ENCODE measurements at places on chromosomes 5 and 9.

DNA sequence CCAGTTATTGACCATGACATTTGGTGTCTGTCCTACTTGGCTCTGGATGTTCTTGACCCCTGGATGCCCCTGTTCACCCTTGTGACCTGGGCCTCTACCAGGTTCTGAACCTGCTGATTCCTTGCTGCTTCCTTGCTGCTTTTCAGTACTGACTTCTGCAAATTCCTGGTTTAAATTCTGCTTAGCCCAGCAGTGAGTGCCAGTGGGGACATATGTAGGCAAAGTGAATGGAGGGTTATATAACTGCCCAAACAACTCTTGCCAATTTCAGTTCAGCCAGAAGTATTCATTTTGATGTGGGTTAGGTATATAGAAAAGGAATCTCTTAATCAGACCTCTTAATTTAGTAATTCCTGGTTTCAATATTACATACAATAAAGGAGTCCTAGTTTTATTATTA lies 220.6 kb downstream of the TAF11L14 start:
- no peak for DNase-seq

DNA sequence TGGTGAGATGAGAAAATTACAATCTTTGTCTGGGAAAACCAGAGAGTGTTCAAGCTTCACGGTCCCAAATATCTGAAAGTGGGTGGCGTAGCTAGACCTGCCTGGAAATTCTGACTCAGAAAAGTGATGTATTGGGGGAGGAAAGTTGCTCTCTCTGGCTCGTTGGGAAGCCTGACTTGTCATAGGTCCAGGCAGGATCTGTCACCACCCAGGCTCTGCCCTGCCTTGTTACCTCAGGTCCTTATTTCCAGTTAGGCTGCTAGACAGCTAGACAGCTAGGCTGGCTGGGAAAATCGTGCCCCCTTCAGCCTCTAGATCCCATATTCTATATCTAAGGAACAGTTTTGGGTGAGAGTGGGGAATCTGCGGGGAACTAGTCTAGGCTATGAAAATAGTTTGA lies 41.0 kb upstream of the HCN1 start:
- no peak for DNase-seq

- DNase-seq = no peak
Measured at GRCh38 chr9:7368410-7369292, 430.9 kb downstream of the DMAC1 start.

DNA sequence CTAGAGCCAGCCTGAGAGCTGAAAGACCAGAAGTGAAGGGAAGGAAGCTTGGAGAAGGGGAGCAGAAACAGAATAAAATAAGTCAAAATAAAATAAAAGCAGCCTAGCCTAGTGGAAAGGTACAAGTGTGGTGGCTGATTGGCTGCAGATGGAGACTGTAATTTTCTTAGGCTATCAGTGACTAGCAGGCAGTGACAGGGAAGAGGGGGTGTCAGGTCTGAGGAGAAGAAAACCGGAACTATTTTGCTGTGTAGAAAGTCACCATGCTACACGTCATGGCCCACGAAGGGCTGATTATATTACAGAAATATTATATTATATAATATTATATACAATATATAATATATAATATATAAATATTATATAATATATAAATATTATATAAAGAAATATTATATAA lies 98.1 kb upstream of the TAF11L2 start:
- no peak for DNase-seq

DNA sequence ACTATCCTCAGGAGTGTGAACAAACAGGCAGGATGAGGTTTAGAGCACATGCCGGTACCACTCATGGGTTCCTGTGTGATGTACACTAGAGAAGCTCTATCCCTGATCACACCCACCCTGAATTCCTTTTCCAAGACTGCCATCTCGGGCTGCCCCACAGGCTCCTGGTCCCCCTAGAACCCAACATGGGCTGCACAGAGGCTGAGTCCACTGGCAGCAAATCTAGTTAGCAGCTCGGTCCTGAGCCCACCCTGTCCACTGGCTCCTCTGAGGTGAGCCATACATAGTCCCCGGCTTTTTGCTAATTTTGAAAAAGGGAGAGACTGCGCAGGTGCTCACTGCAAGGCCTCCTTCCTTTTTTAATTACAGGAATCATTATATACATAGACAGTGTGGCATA lies 227.0 kb downstream of the FSTL4 start:
- no peak for DNase-seq

- no peak for DNase-seq
Measured at GRCh38 chr5:14199902-14200301, 56.8 kb downstream of the TRIO start.

- no peak for DNase-seq
Measured at GRCh38 chr5:57117596-57117995, 56.3 kb upstream of the GPBP1 start.

DNA sequence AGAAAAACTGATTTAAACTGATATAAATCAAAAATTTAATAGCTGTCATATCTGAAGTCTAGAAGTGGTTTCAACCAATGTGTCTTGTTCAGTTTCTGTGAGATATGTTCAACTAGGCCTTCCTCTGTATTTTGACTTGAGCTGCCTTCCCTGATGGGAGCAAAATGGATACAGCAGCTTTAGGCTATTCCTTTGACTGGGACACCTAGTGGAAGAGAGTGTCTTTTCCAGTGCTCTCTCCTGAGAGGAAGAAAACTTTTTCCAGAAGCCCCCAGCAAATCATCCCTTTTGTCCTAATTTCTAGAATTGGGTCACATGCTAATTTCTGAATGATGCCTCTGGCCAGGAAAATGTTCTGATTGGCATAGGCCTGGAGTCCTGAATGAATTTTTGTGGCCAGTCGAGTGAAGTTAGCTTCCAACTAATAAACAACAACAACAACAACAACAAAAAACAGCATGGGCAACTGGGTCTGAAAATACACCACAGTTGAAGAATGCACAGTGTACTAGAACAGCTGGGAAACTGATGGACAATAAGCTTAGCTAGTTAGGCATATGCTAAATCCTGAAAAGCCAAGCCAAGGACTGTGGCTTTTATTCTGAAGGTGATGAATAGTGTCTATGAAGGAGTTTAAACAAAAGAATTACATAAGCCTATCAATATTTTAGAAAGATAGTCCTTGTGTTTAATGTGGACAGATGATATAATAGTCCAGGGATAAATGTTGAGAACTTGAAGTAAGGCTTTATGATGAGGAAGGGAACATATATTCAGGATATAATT lies 125.7 kb downstream of the FBN2 start:
- no peak for DNase-seq

- no peak for DNase-seq
Measured at GRCh38 chr5:170488570-170488969, 15.2 kb upstream of the KCNIP1 start.

GRCh38 chr5:149172261-149172660 lies 31.0 kb downstream of the ABLIM3 start:
- no peak for DNase-seq

DNA sequence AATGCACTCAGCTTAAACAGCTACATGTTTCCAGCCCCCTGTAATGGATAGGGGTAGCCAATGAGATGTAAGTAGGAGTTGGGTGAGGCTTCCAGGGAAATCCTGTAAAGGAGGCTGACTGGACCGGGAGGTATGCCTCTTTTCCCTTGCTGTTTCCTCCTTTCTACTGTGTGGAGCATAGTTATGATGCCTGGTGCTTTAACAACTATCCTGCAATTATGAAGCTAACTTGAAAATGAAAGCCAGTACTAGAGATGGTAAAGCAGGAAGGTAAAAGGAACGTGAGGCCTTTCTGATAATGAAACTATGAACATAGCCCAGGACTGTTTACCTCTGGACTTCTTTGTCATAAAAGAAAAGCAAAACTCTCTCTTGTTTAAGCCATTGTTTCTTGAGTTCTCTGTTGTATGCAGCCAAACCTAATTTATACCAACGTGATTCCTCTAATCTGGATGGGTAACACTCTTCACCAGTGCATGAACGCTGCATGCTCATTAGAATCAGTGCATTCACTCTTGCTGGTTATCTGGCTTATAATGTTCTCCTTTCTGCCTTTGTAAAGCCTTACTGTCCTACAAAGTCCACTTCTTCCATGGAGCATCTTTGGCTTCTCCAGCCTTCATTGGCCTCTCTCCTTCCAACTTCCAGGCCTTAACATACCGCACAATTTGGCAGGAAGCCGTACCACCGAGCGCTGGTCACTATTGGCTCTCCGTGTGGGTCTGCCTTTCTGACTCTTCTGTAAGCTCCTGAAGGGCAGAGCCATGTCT lies 8.3 kb upstream of the ARHGEF28 start:
- no peak for DNase-seq

DNA sequence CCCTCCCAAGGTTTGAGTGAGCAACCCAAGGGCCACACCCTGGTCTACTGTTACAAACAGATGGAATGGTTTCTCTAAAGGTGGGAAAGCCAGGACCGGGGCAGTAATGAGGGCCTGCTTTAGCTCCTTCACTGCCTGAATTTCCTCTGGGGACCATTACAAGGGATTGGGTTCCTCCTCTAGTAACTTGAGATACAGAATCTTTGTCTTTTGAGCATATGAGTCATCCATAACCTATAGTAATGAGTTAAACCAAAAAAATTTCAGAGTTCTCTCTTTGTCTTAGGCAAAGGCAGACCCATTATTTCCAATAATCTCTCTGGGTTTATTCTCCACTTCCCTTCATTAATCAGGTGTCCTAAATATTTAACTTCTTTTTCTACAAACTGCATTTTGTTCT lies 618.8 kb downstream of the HINT1 start:
- DNase-seq = no peak

DNA sequence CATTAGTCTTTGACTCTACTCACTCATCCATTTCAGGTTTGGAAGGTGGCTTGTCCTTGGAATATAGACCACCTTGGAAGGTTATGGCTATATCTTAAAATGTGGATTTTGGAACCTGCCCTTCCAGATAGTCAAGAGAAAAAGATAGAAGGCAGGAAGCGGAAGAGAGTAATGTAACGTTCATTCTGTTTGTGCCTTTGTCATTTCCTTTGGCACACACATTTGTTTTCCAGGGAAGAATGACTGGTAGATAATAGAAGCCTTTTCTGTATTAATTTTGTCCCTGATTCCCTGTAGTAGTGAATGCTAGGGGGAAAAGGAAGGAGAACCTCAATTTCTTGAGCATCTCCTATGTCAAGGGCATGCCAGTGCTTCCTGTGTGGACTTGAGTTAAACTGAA lies 54.7 kb downstream of the PPIC start:
- no peak for DNase-seq

- no peak for DNase-seq
Measured at GRCh38 chr9:131657456-131657855, 82.4 kb downstream of the RAPGEF1 start.

GRCh38 chr5:62155988-62156387 lies 150.0 kb upstream of the KIF2A start:
- no peak for DNase-seq

- no peak for DNase-seq
Measured at GRCh38 chr5:174300118-174300940, 254.8 kb downstream of the NSG2 start.

DNA sequence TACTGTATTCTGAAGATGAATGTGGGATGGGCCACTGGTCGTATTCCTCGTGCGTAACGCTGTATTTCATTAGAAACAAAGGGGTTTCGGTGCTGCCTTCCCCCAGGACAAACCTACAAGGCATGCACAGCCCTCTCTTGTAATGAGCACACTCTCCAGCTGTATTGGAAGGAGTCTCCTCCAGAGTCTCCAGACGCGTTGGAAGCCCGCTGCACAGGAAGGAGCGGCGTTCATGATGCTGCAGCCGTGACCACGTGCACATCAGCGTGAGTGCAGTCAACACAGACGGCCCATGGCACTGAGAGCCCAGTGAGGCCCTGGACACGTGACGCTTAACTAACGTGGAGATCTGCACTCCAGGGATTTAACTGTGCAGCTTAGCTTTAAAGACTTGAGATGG lies 209.0 kb upstream of the IRX1 start:
- no peak for DNase-seq

GRCh38 chr5:2307631-2308030 lies 424.9 kb upstream of the IRX4 start:
- no peak for DNase-seq

GRCh38 chr9:81690251-81690851 lies 1.0 kb upstream of the TLE1 start:
- DNase-seq = no peak

GRCh38 chr9:1612886-1613285 lies 402.3 kb upstream of the SMARCA2 start:
- no peak for DNase-seq

- no peak for DNase-seq
Measured at GRCh38 chr5:131323378-131323777, 59.5 kb downstream of the CDC42SE2 start.

DNA sequence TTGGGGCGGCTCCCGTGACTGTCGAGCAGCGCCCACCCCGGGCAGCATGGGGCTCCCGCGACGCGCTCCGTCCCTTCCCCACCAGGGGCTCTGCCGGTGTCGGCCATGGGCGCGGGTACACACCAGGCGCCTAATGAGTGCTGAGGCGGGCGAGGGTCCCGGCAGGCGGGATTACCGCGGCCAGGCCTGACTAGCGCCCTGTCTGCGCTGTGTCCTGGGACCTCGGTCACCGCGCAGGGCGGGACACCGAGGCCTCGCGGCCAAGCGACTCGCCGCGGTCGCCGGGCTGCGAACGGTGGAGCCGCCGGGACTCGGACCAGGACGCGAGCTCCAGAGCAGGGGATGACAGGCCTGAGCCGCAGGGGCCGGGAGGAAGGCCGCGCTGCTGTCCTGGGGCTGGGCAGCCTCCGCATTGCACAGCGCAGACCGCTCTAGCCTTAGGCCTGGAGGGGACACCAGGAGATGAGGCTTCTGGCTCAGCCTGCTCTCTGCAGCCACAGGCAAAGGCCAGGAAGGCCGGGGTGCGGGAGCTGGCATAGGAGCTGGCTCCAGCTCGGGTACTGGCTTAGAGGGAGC lies 14.1 kb downstream of the LCN10 start:
- peak; percentile 73 for DNase-seq

GRCh38 chr5:151249281-151249680 lies 3.7 kb upstream of the GM2A start:
- no peak for DNase-seq

GRCh38 chr5:39340506-39340905 lies 23.8 kb downstream of the C9 start:
- no peak for DNase-seq

DNA sequence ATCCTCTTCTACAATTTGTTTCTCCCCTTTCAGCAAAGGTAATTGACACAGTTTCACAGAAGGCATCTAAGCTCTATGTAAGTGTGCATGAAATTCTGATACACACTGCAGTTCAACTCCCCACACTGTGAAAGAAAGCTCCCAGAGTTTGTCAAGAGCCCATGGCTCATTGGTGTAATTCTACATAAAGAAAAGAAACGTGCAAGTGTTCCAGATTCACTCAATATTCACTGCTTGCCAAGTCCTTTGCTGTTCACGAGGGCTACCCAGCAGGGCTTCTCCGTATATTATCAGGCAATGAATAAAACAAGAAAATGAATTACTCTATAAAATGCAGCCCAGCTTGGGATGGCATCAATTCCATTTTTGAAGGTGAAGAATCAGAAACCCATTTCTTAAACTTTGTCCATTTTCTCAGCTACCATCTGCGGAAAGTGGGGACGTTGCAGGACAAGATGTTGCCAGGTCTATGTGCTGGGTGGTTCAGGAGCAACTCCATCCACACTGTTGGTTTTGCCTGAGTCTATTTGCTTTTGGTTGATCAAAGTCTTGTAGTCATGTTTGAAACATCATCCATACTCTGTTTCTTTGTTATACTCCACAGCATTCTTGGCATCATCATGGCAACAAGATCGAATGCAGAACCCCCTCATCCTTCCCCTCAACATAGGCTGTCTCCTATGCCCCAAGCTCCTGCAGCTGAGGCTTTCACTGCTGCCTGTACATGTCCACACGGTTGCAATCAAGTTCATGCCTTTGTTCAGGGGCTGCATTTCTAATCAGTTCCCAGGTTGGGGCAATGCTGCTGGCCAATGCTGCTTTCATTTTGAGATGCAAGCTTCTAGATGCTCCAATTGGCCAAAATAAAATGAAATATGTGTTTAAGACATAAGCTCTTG lies 301.8 kb downstream of the MED10 start:
- no peak for DNase-seq

- DNase-seq = no peak
Measured at GRCh38 chr5:155316070-155316714, 302.6 kb downstream of the KIF4B start.
